ENCODE measurements at places on chromosomes 4 and X.
A peak's percentile ranks its signal among the peaks of the same experiment; 100 is the strongest.

DNA sequence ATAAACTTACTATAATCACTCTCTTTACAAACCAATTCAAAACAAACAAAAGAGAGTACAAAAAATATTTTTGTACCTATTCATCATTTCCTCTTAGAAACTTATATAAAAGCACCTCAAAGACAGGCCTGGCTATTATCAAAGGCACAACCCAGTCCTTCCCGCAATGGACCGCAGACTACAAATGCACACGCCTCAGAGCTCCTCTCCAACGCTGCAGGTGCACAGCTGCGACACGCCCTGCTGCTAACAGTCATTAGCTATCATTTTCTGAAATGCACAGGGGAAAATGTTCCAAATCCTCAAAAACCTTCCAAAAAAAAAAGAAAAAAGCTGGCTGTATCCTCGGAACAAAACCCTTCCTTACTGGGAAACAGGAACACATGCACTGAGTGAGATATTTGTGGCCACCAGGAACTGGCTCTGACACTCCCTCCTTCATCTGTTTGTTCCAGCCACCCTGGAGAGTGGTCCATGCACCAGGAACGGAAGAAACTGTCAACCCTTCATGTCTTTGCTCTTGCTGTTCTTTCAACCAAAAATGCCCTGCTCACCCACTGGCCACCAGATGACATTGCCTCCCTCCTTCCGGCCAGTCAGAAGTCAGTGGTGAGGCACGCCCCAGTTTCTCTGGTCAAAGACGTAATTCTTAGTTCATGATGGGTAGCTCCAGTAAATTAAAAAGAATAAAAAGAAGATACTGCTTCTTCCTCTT is 16.7 kb downstream of the IRF2 start:
- no peak overlapping the region for H3K4me3 ChIP-seq
- no peaks in the 10 kb centered on the region for H3K36me3 ChIP-seq

- H3K27me3 ChIP-seq = no peaks in the 10 kb centered on the region
- no peaks in the 10 kb centered on the region for H3K36me3 ChIP-seq
Measured at GRCh38 chr4:173013232-173013930, 155.2 kb upstream of the GALNT7 start.

DNA sequence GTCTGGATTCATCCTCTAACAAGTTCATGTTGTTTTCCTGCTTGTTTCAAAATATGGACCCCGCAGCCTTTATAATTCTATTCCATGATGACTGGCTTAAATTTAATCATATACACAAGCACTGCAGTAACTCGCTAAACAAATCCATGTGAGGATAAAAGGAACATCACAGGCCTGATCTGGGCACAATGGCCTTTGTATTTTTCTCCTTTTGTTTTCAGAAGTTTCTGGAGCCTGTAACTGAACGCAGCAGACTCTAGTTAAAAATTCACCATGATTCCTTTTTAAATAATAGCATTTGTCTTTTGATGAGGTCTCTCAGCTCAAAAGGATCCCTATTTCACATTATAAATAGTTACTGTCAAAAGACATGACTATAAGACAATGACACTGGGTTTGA is 30.2 kb upstream of the TMEM184C start:
- no peaks in the 10 kb centered on the region for H3K36me3 ChIP-seq
- H3K4me1 ChIP-seq = peaks cover 25% of the 10 kb centered on the region
- no peak overlapping the region for H3K4me3 ChIP-seq

DNA sequence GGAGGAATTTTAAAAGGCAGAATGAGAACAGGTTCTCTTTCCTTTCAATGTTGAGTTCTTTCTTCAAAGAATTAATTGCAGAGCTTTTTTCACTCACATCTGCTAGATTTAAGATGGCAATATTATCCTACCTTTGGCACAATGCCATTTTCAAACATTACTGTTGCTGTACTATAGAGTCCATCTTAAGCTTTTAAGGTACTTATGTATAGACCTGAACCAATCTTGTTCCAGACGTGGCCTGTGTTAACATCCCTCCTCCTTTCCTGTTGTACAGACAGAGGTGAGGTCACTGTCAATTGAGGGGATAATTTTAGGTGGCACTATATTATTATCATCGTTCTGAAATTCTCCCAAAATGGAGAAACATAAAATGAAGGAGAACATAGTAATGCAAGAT is 53.0 kb upstream of the MYOZ2 start:
- H3K36me3 ChIP-seq = no peaks in the 10 kb centered on the region
- no peak overlapping the region for H3K4me3 ChIP-seq
- no peak overlapping the region for H3K27ac ChIP-seq
- DNase-seq = no peak
- no peaks in the 10 kb centered on the region for H3K27me3 ChIP-seq
- H3K4me1 ChIP-seq = peaks cover 18% of the 10 kb centered on the region

DNA sequence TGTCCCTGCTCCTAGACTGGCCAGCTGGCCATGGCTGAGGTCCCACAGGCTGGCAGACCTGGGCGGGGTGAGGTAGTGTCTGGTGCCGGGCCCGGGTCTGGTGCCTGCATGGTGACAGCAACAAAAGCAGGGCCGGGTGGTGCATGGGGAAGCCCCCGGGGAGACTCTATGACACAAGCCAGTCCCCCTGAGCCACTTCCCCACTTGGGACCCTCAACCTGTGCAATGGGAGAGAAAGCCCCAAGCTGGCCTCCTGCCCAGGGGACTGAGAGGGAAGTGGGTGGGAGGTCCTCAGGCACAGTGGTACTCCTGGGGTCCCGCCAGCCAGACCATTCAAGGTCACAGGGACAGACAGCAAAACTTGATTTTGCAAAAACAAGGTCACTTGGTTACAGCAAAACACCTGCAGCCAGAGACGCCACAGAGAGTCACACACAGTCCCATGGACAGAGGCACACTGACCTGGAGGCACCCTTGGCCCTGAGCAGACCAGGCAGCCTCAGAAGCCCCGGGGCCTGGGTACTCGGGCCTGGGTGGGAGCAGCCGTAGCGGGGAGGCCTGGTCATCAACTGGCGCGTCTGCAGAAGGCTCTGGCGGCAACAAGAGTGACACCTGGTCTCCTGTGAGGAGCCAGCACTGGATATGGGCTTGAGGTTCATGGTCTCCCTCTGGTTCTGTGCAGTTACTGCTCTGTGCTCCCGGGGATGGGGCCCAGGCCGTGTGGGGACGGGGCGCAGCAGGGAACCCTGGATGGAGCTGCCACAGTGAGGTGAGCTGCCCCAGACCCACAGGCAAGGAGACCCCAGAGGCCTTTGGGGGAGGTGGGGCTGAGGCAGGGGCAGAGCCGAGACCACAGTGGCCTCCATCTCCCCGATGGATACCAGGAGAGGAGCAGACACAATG is 60.6 kb downstream of the HTRA3 start:
- H3K36me3 ChIP-seq = no peaks in the 10 kb centered on the region
- H3K4me3 ChIP-seq = no peak overlapping the region
- H3K27me3 ChIP-seq = no peaks in the 10 kb centered on the region
- no peak for DNase-seq
- 0 out of 2 replicates have a peak, but pooled peaks cover 6% of the 10 kb centered on the region for H3K4me1 ChIP-seq
- H3K27ac ChIP-seq = no peak overlapping the region

- H3K27me3 ChIP-seq = no peaks in the 10 kb centered on the region
- peaks cover 75% of the 10 kb centered on the region for H3K4me1 ChIP-seq
- no peak overlapping the region for H3K4me3 ChIP-seq
Measured at GRCh38 chr4:156774422-156774821, 197.2 kb downstream of the PDGFC start.

- H3K27ac ChIP-seq = no peak overlapping the region
- H3K4me1 ChIP-seq = no peaks in the 10 kb centered on the region
- no peak overlapping the region for H3K4me3 ChIP-seq
- no peaks in the 10 kb centered on the region for H3K27me3 ChIP-seq
Measured at GRCh38 chr4:3059943-3060342, 14.4 kb downstream of the HTT-AS start.

GRCh38 chrX:39905538-39905891 is 192.2 kb downstream of the BCOR start:
- peaks cover 64% of the 10 kb centered on the region for H3K4me1 ChIP-seq
- H3K36me3 ChIP-seq = no peaks in the 10 kb centered on the region
- H3K27me3 ChIP-seq = no peaks in the 10 kb centered on the region
- H3K4me3 ChIP-seq = peak overlapping the region; percentile 9
- peak overlapping the region; percentile 34 for H3K27ac ChIP-seq
